Activated naive CD8-positive, alpha-beta T cell treated with anti-CD3 and anti-CD28 coated beads, Interleukin-2, amount 10 ng/mL, durations not matched to agents 7 days and 5 days (primary cell): ENCODE measurements at places on chromosomes 1 and 21.

GRCh38 chr1:165647970-165648369 is 16.9 kb downstream of the MGST3 start:
- no peak for DNase-seq

- DNase-seq, result no peak
Observed at GRCh38 chr1:115237507-115237906, 100.5 kb downstream of the NGF start.

- DNase-seq, result no peak
Observed at GRCh38 chr1:184801503-184801902, 46.8 kb upstream of the EDEM3 start.

- DNase-seq, result no peak
Observed at GRCh38 chr1:63704443-63704842, 69.4 kb upstream of the ROR1 start.

DNA sequence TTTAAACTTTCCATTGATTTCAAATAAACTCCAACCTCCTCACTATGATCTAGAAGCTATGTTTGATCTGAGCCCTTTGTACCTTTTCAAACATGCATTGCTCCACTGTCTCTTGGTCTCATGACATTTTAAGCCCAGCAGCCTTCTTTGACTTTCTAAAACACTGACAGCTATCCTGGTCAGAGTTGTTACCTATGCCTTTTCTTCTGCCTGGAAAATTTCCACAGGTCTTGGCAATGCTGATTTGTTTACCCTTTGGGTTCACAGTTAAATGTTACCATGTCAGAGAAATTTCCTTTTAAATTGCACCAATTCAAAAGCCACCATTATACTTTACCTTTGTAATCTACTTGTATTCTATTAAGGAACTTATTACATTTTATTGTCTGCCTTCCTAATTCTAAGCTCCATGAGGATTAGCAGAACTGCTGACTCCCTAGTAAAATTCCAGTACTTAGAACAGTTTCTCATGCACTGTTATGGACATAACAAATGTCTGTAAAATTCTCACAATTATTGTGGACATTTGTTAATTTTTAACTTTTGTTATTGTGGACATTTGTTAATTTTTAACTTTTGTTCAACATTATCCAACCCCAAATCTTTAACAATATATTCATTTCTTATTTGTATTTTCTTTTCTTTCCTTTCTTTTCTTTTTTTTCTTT is 1064.4 kb downstream of the NCAM2 start:
- DNase-seq, result no peak
